ENCODE measurements at places on chromosomes 1 and 21.

GRCh38 chr1:3308053-3308452 is 146.4 kb upstream of the ARHGEF16 start:
- DNase-seq, result no peak

GRCh38 chr1:155070721-155071569 is 7.4 kb downstream of the EFNA4 start:
- DNase-seq, result peak; percentile 90

DNA sequence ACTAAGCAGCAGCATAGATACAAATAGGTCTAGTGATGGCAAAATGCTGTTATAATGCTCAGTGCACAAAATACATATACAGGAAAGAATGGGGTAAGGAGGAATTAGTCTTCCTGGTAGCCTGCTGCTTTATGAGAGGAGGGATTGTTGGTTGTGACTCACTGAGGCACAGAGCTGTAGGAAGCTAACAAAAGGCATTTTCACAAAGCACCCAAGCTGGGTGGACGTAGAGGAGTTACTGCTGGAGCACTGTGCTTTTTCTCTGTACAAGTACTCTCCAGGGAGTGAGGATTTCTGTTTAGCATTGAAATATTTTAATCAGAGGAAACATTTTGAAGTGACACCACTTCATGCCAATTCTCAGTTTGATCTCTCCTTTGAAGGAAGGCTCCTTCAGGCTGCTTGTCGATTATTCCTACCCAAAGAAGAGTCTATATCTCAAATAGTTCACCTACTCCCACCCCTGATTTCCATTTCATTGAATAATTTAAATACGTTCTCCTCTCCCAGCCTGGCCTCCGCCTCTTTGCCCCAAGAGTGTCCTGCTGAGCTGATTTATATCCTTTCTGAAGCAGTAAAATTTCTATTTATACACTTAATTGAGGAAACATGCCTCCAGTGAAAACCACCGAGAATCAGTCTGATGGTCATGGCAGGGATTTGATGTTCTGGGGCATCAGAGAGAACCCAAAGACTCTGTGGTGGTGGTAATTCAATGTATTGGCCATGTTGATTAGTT is 271.9 kb downstream of the HHAT start:
- DNase-seq, result no peak

GRCh38 chr1:109383087-109383779 is 14.5 kb downstream of the SORT1 start:
- DNase-seq, result no peak

- no peak for DNase-seq
Measured at GRCh38 chr1:209691237-209691636, 13.4 kb upstream of the HSD11B1 start.

GRCh38 chr1:202247837-202248795 is 54.5 kb downstream of the LGR6 start:
- DNase-seq, result no peak

GRCh38 chr1:218890451-218890850 is 283.2 kb upstream of the LYPLAL1 start:
- no peak for DNase-seq

DNA sequence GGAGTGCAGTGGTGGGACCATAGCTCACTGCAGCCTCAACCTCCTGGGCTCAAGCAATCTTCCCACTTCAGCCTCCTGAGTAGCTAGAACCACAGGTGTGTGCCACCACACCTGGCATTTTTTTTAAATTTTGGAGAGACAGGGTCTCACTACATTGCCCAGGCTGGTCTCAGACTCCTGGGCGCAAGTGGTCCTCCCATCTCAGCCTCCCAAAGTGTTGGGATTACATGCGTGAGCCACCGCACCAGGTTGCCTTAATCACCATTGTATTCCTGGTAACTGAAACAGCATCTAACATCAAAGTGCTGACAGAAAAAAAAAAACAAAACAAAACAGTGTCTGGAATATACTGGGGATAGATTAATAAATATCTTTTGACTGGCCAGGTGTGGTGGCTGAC is 18.2 kb downstream of the RPL5 start:
- no peak for DNase-seq

- DNase-seq, result no peak
Measured at GRCh38 chr1:83970802-83971201, 28.1 kb downstream of the TTLL7 start.

GRCh38 chr1:204065174-204065985 is 7.5 kb upstream of the SOX13 start:
- DNase-seq, result peak; percentile 49

- no peak for DNase-seq
Measured at GRCh38 chr21:27277110-27277509, 310.2 kb upstream of the ADAMTS5 start.

DNA sequence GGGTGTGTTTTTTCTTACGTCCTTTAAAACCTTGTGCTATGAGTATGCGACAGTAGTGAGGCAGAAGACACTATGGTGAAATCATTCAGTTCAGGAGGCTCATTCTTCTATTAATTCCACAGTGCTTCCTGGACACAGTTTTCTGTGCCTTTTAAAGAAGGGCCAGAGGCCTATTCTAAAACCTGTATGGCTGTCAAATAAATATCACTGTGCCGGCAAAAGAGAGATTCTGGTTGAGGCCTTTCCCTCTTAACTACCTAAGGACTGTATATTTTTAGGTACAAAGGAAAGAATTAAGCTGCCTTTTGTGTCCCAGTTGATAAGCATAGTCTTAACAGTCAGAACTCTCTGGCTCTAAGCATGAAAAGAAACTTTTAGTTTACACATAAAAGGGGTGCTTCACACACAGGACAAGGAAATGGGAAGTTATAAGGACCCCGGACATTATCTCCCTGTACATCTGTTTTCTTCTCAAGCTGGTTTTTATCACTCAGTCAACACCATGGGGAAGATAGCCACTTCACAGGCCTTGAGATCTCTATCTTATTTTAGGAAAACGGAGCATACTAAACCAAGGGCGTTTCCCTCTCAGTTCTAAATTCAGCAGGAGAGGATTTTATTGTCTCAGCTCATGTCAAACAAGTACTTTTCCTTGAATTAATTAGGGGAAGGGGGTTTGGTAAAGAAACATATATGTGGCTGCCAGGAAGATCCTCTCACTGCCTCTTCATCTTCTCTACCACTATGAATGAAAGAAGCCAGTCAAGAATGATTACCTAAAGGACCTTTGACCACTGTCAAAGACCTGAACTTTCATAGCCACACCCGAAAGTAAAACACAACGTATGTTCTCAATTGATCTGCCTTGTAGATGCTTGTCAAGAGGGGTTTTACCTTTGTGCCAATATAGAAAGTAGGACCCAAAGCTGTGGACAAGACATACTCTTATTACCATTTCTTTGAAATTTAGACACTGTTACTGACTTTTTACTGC is 71.4 kb upstream of the HSPA13 start:
- no peak for DNase-seq

- DNase-seq, result no peak
Measured at GRCh38 chr1:154987326-154987725, 4.2 kb downstream of the FLAD1 start.

Data from transverse colon (tissue), 4 donors.